ENCODE measurements at places on chromosomes 3 and 15.

DNA sequence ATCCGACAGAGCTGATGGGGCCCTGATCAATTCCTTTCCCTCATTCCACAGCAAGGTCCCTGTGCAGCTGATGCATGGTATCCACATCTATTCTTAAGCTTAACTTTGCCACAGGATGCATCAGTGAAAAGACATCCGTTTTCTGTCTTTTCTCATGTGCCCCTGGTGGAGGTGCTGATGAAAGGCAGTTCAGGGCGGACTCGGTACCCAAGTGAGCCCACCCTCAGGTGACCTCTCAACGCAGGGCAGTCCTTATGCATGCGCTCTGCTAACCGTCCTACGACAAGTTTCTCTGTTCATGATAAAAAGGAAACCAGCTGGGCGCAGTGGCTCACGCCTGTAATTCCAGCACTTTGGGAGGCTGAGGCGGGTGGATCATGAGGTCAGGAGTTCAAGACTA, 251.4 kb downstream of the ADAMTS17 start:
- no peak for DNase-seq

DNA sequence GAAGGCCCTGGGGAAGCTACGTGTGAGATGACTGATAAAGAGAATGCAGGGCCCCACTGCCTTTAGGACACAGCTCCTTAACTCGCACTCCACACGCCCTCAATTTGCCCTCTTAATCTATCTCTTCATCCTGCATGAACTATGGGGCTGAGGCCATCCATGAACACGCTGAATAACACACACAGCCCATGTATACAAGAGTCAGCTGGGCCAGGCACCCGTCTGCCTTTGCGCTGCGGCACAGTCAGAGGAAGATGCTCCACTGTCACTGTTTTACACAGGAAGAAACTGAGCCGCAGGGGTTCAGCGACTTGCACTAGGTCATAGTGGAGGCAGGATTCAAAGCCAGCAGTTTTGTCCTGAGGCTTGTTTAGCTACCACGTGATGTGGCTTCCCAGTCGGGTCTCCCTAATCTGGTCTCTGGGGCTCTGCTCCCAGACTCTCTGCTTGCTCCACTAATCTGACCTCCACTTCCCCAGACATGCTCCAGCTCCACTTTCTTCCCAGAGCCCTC, 43.9 kb downstream of the TLE3 start:
- no peak for DNase-seq

- DNase-seq = no peak
These were observed 29.1 kb downstream of the GPR15 start for GRCh38 chr3:98560911-98561310.

DNA sequence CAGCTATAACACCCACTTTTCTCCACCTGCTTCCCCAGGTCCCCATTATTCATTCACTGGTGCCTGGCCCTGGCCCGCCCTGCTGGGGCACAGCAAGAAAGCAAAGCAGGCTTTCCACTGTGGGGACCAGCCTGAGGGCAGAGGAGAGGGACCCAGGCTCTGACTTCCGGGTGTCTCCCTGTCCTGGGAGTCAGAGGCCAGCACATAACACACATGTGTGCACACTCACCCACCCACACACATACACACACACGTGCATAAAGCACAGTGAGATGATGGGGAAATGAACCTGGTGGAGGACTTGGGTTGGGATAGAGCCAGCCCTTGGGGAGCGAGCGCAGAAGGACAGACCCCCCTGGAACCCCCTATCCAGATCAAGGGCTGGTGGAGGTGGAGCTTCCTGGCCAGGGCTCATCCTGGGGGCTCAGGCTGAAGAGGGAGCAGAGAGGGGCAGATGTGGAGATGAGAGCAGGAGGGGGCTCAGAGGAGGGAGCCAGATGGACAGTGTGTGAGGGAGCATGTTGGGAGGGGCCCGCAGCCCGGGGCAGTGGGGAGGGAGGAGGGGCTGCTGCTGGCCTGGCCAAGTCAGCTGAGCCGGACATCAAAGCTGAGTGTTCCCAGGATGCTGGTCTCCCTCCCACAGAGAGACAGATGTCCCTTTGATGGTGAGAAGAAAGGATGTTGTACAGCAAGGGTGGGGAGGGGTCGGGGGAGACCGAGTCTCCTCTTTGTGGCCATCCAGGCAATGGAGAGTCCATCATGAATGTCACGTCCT, 78.2 kb downstream of the LINGO1 start:
- DNase-seq = no peak

DNA sequence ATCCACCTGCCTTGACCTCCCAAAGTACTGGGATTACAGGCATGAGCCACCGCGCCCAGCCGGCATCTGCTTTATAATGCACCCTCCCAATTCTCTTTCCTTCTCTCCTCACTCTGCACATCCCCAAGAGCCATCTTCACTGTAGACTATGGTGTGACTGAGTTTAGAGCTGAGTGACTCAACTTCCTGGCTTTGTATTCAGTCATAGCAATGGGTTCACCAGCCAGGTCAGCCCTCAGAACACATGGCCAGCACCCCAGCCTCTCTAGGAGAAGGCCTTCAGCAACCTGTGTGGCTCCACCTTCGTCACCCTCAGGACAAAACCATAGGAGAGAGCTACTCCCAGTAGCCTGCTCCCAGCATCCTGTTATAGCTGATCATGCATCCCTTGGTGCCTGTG, 33.0 kb downstream of the ARID3B start:
- DNase-seq = no peak

DNA sequence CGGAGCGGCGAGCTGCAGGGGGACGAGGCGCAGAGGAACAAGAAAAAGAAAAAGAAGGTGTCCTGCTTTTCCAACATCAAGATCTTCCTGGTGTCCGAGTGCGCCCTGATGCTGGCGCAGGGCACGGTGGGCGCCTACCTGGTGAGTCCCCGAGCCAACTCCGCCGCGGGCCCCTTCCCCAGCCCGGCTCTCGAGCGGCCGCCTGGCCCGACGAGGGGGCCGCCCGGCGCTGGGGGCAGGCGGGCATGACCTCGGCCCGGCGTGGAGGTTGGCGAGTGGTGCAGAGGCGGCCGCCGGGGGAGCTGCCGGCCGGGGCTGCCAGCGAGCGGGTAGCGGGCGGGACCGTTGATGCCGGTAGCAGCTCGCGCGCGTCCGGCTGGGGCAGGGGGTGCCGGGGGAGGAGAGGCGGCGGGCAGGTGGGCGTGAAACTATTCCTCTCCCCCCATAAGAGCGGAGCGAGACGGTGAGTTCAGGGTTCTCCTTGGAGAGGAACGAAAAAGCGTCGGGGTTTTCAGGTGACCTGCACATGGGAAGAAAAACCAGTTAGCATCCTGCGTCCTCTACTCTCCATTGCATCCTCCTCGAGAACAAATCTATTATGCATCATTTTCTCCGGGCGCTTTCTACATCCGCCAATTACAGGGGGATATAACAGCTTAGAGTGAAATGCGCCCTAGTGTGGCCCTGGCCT, 585 bp downstream of the SLCO3A1 start:
- DNase-seq = no peak

- DNase-seq = no peak
These were observed 12.8 kb downstream of the PPCDC start for GRCh38 chr15:75036212-75036616.

DNA sequence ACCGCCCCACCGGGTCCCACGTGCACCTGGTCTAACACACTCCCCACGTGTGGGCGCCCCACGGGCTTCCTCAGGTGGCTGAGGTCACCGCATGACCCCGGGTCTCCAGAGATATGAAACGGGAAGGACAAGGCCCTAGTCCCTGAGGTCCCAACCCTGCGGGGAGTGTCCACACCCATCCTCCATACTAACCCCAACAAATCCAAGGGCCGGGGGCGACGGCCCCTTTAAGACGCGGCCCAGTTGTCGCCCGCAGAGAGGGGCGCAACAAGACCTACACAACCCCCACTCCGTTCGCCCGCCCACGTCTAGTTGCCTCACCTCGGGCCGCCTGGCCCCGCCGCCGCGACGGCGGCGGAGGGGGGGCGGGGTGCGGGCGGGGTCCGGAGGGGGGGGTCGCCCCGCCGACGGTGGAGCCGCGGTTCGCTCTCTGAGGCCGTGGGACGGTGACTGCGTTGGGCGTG, 396 bp downstream of the INO80 start:
- peak; percentile 64 for DNase-seq

Data from GDM1 (cell line).